Effector memory CD8-positive, alpha-beta T cell (primary cell): ENCODE measurements at places on chromosomes 4 and X.

DNA sequence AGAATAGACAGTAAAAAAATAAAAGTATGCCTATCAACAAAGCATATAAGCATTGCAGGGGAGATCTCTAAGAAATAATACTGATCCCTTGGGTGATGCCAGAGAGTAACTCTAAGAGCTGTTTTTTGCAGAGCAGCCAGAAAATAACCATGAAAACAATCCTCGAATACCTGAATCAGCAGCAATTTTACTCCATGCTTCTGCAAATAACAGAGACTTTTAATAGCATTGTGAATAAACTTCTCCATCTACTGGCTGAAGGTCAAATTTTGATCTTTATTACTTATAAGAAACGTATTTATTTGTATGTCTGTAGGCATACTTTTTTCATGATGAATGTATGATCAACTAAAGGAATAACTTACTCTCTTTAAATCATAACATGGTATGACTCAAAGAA is 334.5 kb downstream of the GALNTL6 start:
- no peak overlapping the region for H3K27ac ChIP-seq
- H3K27me3 ChIP-seq: no peaks in the 10 kb centered on the region
- no peaks in the 10 kb centered on the region for H3K4me1 ChIP-seq
- DNase-seq: no peak
- H3K4me3 ChIP-seq: no peak overlapping the region

GRCh38 chr4:158895797-158896576 is 127.2 kb downstream of the FNIP2 start:
- no peaks in the 10 kb centered on the region for H3K27me3 ChIP-seq
- H3K4me3 ChIP-seq: peak overlapping the region; percentile 66
- H3K36me3 ChIP-seq: peaks cover 9% of the 10 kb centered on the region
- peak overlapping the region; percentile 97 for H3K27ac ChIP-seq
- DNase-seq: peak; percentile 20

DNA sequence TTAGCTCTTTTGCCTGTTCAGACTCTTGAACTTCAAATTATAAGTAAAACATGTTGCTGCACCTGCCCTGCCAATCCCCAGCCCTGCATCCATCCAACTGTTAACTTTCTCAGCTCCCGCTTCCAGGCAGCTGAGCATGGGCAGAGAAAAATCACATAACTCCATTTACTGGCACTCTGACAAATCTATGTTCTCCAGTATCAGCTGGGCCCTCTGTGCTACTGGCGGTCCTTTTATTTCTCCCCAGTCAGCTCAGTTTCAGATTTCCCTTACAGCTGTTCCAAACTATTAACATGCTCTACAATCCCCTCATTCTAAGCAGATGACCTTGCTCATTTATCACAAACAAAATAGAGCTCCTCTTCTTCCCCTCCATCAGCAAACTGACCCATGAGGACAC is 240.4 kb upstream of the TET2 start:
- no peaks in the 10 kb centered on the region for H3K4me1 ChIP-seq
- H3K27me3 ChIP-seq: no peaks in the 10 kb centered on the region
- no peak overlapping the region for H3K27ac ChIP-seq
- no peak overlapping the region for H3K4me3 ChIP-seq
- H3K36me3 ChIP-seq: no peaks in the 10 kb centered on the region

DNA sequence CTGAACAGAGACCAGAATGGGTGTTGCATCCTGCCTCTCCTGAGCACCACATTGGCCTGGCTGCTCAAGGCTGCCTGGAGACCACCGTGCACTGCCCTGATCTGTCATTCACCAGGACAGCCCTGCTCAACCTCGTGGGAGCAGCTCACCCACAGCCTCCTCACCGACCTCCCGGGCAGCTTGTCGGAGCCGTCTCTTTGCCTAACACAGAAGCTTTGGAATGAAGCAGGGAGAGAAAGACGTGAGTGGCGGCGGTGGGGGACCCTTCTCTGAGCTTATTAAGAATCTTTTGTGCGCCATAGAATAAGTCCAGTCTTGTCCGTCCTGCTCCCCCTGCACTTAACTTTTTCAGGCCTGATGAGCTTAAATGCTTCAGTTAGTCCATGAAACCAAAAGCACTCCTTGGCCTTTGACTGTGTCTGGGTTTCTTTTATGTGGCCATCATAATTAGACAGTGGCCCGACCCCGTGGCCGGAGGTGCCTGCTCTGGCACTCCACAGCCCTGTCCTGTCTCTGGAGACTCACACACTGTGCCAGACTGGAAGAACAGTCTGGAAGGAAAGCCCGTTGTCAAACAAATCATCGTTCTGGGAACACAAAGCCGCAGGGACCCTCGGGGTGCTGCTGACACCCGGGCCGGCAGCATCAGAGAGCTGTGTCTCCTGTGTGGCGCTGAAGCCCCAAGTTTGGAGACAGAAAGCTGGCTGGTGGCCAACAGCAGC is 192.8 kb downstream of the BCOR start:
- H3K27ac ChIP-seq: no peak overlapping the region
- no peaks in the 10 kb centered on the region for H3K36me3 ChIP-seq
- no peak overlapping the region for H3K4me3 ChIP-seq
- H3K4me1 ChIP-seq: no peaks in the 10 kb centered on the region
- no peaks in the 10 kb centered on the region for H3K27me3 ChIP-seq

GRCh38 chr4:8048856-8049676 is 109.4 kb upstream of the AFAP1 start:
- no peaks in the 10 kb centered on the region for H3K27me3 ChIP-seq
- DNase-seq: no peak
- H3K27ac ChIP-seq: peak overlapping the region; percentile 46
- H3K36me3 ChIP-seq: peaks cover 6% of the 10 kb centered on the region

GRCh38 chrX:120260369-120260768 is 9.8 kb downstream of the ZBTB33 start:
- no peaks in the 10 kb centered on the region for H3K27me3 ChIP-seq
- no peak for DNase-seq
- no peak overlapping the region for H3K4me3 ChIP-seq
- H3K4me1 ChIP-seq: peaks cover 13% of the 10 kb centered on the region

DNA sequence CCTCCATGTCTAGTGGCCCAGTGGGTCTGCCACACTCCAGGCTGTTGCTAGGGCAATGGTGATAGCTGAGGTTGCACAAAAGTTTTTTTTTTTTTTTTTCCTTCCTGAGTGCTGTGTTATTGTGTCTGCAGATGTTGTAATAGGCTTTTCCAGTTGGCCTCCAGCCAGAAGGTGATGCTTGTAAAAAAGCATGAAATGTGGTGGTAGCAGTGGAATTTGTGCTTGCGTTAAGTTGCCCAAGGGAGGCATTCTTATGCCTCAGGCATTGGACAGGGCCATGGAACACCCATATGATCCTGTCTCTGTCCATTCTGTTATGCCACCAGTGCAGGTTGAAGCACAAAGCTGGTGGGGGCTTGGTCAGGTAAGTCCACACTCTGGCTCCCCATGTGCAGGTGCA is 660.5 kb upstream of the SPANXN1 start:
- H3K4me3 ChIP-seq: no peak overlapping the region
- H3K27ac ChIP-seq: no peak overlapping the region
- H3K36me3 ChIP-seq: no peaks in the 10 kb centered on the region
- no peaks in the 10 kb centered on the region for H3K27me3 ChIP-seq
- DNase-seq: no peak
- no peaks in the 10 kb centered on the region for H3K4me1 ChIP-seq

GRCh38 chr4:153483432-153484418 is 17.6 kb downstream of the TMEM131L start:
- H3K4me1 ChIP-seq: peaks cover 52% of the 10 kb centered on the region
- peaks cover 42% of the 10 kb centered on the region for H3K36me3 ChIP-seq
- peak overlapping the region; percentile 47 for H3K4me3 ChIP-seq
- no peak for DNase-seq

GRCh38 chrX:56783450-56783831 is 54.4 kb downstream of the NBDY start:
- H3K4me3 ChIP-seq: no peak overlapping the region
- peaks cover 7% of the 10 kb centered on the region for H3K4me1 ChIP-seq
- H3K27me3 ChIP-seq: no peaks in the 10 kb centered on the region
- no peak overlapping the region for H3K27ac ChIP-seq
- H3K36me3 ChIP-seq: peaks cover 3% of the 10 kb centered on the region
- DNase-seq: no peak

GRCh38 chr4:67892253-67892652 is 8.5 kb upstream of the TMPRSS11D start:
- no peaks in the 10 kb centered on the region for H3K4me1 ChIP-seq
- H3K36me3 ChIP-seq: no peaks in the 10 kb centered on the region
- H3K27ac ChIP-seq: no peak overlapping the region
- no peaks in the 10 kb centered on the region for H3K27me3 ChIP-seq

DNA sequence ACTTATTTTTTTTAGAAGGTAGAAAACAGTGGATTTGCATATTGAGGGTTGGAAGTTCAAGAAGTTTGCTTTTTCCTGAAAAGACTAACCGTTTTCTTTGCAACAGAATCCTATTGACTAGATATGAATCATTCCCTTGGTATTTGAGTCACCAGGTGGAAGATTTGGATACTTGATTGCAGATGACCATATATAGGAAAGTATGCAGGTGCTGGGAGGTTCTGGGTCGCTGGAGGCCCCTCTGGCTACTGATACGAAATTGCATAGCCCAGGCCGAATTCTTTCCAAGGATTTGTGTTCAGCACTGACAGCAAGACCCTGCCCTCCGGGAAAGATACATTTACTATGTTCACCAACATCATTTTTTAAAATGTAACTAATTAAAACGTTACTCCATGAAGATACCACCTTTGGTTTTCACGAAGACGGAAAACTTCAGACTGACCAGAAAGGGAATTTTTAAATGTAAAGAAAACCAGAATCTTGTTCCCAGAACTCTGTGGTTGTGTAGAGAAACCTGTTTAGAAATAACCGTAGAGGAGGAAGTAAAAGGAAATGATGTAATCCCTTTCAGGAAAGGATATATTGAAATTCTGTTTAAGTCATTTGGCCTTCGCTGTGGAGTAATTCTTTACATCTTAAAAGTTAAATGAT is 946 bp downstream of the ANXA3 start:
- H3K4me1 ChIP-seq: peaks cover 4% of the 10 kb centered on the region
- DNase-seq: no peak
- peaks cover 43% of the 10 kb centered on the region for H3K27me3 ChIP-seq

DNA sequence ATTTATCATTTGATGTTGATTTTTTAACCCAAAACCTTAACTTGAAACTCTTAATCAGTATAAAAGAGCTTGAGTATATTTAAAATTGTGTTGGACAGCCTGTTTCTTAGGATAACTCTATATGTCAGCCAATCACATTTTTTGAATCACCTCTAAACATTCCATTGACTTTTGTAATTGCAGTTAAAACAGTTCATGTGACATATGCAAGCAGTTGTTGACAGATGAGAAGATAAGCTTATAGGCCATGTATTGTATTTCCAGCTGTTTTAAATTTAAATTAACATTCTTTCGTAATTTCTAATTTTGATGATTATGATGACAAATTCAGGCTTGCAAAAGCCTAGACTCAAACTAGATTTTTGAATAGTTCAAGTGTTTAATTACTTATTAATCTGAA is 17.4 kb downstream of the VEGFC start:
- no peak overlapping the region for H3K27ac ChIP-seq
- no peaks in the 10 kb centered on the region for H3K27me3 ChIP-seq
- H3K4me1 ChIP-seq: no peaks in the 10 kb centered on the region

- peaks cover 5% of the 10 kb centered on the region for H3K4me1 ChIP-seq
- peak within 1 kb of the TSS; percentile 70 for H3K4me3 ChIP-seq
- H3K27ac ChIP-seq: no peak within 1 kb of the TSS
- peaks cover 24% of the 10 kb centered on the region for H3K27me3 ChIP-seq
- DNase-seq: no peak
- H3K36me3 ChIP-seq: no peaks in the 10 kb centered on the region
These were observed at the start of gene JADE3 for GRCh38 chrX:46912098-46912602. TSS of gene JADE3 (plus strand) at chrX:46912421. CDS start at chrX:46984895, 72,474 bp downstream.

GRCh38 chr4:151604238-151604637 is 156.6 kb downstream of the GATB start:
- H3K27ac ChIP-seq: no peak overlapping the region
- H3K27me3 ChIP-seq: no peaks in the 10 kb centered on the region
- DNase-seq: no peak
- no peak overlapping the region for H3K4me3 ChIP-seq

- no peaks in the 10 kb centered on the region for H3K36me3 ChIP-seq
- H3K4me3 ChIP-seq: peak overlapping the region; percentile 2
- DNase-seq: no peak
- H3K27ac ChIP-seq: no peak overlapping the region
- H3K4me1 ChIP-seq: peaks cover 12% of the 10 kb centered on the region
- no peaks in the 10 kb centered on the region for H3K27me3 ChIP-seq
These were observed 196.8 kb upstream of the RPS6KA3 start for GRCh38 chrX:20463296-20464075.

DNA sequence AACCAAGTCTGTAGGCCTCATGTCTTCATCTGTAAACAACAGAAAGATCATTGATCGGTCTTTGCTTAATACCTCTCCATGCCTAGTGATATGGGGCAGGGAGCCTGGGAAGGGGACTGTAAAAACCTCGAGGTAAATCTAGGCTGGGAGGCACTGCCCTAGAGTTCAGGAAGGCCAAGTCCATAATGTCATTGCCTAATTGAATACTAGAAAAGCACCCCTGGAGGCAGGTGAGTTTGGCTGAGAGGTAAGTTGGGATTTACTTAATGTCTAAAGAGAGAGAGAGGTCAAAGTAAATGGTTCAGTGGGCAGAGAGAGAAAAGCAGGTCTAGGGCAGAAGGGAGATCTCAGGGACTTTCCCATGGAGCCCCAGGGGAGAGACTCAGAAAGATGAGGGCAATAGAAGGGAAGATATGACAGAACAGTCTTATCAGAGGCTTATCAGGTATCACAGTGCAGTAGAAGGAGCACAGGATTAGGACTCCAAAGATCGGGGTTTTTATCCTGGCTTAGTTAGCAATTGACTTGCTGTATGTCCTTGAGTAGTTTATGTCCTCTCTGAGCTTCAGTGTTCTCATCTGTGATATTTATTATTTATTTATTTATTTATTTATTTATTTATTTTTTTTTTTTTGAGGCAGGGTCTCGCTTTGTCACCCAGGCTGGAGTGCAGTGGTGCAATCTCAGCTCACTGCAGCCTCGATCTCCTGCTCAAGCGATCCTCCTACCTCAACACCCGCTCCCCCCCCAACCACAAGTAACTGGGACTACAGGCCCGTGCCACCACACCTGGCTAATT is 85.2 kb downstream of the SLC16A2 start:
- H3K27me3 ChIP-seq: no peaks in the 10 kb centered on the region
- no peak overlapping the region for H3K27ac ChIP-seq
- no peak overlapping the region for H3K4me3 ChIP-seq
- DNase-seq: no peak
- H3K4me1 ChIP-seq: no peaks in the 10 kb centered on the region

- H3K4me3 ChIP-seq: no peak overlapping the region
- no peaks in the 10 kb centered on the region for H3K36me3 ChIP-seq
- H3K4me1 ChIP-seq: peaks cover 2% of the 10 kb centered on the region
- H3K27ac ChIP-seq: no peak overlapping the region
These were observed 28.2 kb downstream of the FAM149A start for GRCh38 chr4:186132577-186133242.

DNA sequence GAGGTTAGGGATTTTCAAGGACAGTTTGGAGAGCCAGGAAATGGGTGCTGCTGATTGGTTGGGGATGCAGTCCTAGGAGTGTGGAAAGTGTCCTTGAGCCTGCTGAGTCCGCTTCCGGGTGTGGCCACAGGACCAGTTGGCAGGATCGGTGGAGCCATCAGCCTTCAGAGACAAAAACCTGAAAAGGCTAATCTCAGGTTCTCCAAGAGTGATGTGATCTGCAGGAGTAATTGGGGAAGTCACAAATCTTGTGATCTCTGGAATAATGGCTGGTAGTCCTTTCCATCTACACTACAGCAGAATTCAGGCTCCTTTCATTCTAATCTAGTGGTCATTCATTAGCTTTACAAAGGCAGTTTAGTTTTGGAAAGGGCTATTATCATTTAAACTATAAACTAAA is 55.9 kb upstream of the BMP2K start:
- peaks cover 4% of the 10 kb centered on the region for H3K36me3 ChIP-seq
- no peak for DNase-seq
- H3K27me3 ChIP-seq: peaks cover 9% of the 10 kb centered on the region

GRCh38 chr4:52956691-52957090 is 94.6 kb downstream of the RASL11B start:
- no peak overlapping the region for H3K27ac ChIP-seq
- DNase-seq: no peak
- no peaks in the 10 kb centered on the region for H3K4me1 ChIP-seq
